D721Med (cell line): ENCODE measurements at places on chromosomes 1 and 21.

DNA sequence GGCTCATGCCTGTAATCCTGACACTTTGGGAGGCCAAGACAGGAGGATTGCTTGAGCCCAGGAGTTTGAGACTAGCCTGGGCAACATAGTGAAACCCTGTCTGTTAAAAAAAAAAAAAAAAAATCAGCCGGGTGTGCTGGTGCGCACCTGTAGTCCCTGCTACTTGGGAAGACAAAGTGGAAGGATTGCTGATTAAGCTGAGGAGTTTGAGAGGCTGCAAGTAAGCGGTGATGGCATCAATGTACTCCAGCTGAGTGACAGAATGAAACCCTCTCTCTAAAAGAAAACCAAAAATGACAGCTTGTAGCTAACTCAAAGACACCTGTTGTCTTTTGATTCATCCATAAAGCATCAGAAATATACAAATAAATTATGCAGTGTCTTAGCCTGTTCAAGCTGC, 31.8 kb downstream of the SIPA1L2 start:
- DNase-seq = no peak

- DNase-seq = no peak
These were observed 28.0 kb upstream of the IFNGR2 start for GRCh38 chr21:33375101-33375644.

- DNase-seq = no peak
These were observed 67.6 kb downstream of the CASZ1 start for GRCh38 chr1:10728595-10729410.

GRCh38 chr1:3590139-3590763, 21.1 kb downstream of the MEGF6 start:
- no peak for DNase-seq

GRCh38 chr1:225809842-225810578, at the start of gene EPHX1:
TSS of gene EPHX1 (plus strand) at chr1:225810124. CDS start at chr1:225828730, 18,606 bp downstream.
- DNase-seq = peak; percentile 87

DNA sequence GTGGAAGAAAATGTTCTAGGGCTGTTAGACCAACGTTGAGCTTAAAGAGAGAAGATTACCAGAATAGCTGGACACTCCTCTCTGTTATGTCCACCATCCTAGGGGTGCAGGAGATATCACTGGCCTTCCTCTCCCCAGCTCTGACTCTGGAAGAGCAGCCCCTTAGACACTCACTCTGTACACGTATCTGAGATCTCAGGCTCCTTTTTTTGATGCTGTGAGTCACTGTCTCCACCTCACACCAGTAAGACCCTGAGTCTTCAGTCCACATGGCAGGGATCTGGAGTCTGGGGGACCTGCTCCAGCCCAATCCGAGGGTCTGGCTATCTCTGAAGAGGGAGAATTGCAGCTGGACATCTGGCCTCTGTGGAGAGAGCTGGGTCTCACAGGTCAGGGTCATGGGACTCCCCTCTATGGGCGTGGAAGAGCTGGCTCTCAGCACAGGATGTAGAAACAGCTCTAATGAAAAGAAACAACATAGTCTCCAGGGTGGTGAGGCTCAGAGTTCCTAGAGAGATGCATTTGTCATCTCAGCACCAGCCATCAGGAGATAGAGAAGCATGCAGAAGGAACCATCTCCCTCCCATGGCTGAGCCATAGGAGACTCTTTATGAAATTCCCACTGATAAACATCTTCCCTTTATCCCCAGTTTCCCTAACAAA, 3.5 kb downstream of the FCRL3 start:
- no peak for DNase-seq

- DNase-seq = no peak
These were observed 162.3 kb upstream of the APP start for GRCh38 chr21:26332867-26333266.

- no peak for DNase-seq
These were observed 58.7 kb downstream of the NRDC start for GRCh38 chr1:51819810-51820209.

GRCh38 chr1:227899820-227900449, 47.8 kb downstream of the WNT9A start:
- DNase-seq = no peak

DNA sequence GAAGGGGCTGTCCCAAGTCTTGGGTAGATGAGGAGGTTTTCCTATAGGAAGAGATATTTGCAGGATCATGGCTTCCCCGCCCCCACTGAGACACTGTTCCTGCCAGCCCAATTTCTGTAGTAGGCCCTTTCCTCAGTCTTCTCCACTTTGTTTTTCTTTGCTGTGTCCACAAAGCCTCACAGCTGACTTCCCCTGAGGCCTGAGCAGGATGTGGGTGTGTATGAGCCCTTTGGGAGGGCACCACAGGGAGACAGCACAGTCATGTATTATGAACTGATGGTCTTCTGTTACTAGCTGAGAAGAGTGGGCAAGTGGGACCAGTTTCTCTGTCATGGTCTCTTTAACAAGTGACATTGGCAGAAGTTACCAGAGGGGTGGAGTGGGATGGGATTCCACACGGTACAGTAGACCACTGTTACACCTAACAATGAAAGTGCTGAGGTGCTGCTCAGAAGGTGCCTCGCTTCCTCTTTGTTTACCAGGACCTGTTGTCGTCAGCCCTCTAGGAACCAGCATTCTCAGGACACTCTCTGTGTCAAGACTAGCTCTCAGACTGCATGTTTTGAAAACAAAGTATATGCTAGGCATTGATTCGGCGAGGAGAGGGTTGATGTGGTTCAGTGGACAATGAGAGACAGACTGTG, 253.8 kb upstream of the HOOK1 start:
- no peak for DNase-seq

DNA sequence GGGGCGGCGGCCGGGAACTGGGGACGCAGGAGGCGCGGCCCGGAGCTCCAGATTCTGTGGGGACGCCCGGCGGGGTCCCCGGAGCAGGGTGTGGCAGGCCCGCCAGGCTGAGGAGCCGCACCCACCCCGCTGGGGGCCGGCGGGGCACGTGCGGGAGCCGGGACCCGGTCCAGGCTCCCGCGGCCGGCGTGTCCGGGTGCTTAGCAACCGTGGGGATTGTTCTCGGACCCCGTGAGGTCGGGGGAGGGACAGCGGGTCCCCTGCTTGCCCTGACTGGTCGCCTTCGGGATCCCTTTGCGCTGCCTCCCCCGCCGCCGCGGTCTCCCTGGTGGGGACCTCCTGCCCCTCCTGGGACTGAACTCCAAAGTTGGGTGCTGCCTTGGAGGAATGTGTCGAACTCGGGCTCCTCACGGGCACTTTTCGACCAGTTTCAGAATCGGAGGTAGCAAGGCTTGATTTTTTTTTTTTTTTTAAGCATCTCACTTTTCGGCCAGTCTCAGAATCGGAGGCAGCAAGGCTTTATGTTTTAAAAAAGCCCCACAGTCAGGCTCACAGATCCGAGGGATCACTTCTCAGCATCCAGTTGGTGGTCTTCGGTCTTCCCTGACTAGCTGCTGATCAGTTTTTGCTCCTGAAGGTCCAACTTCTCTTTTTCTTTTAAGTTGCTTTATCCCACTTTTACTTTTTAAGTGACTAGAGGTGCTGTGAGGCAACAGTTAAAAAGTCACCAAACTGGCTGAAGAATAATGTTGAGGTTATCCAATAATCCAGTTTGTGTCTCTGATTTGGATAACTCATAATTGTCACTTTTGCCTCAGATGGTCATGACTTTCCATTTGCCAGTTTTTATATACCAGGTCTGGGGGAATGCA, 648 bp downstream of the FAM76A start:
- DNase-seq = peak; percentile 31

GRCh38 chr1:171226747-171227370, 21.4 kb upstream of the FMO1 start:
- peak; percentile 26 for DNase-seq
